Gastroesophageal sphincter (tissue), 4 donors: ENCODE measurements at places on chromosomes 4 and X.

GRCh38 chr4:74536557-74536956 lies 91.6 kb downstream of the AREG start:
- no peak for ATAC-seq
- H3K36me3 ChIP-seq: no peaks in the 10 kb centered on the region
- H3K27ac ChIP-seq: no peak overlapping the region
- no peaks in the 10 kb centered on the region for H3K27me3 ChIP-seq
- no peak overlapping the region for H3K4me3 ChIP-seq
- H3K4me1 ChIP-seq: no peaks in the 10 kb centered on the region

DNA sequence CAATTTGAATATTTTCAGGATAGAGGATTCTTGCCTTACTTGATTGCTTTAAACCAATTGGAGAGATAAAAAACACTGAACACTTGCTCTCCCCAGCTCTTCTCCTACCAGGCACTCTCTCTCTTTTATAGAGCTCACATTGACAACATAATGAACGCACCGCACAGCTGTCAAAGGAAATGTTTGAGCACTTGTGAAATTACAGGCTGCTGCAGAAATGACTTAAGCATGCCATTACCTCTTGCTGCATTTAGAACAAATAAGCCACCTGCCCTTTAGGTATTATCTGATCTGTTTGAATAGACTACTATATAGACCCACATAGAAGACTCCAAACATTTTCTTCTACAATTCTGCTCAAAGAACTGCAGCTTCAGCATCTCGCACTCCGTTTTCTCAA lies 227.7 kb downstream of the C4orf33 start:
- no peaks in the 10 kb centered on the region for H3K4me1 ChIP-seq
- no peak for ATAC-seq
- no peaks in the 10 kb centered on the region for H3K36me3 ChIP-seq
- H3K4me3 ChIP-seq: no peak overlapping the region
- H3K27ac ChIP-seq: no peak overlapping the region
- no peaks in the 10 kb centered on the region for H3K27me3 ChIP-seq

GRCh38 chrX:107845625-107846024 lies 20.0 kb downstream of the MID2 start:
- H3K36me3 ChIP-seq: peaks cover 12% of the 10 kb centered on the region
- no peak overlapping the region for H3K4me3 ChIP-seq
- no peaks in the 10 kb centered on the region for H3K27me3 ChIP-seq
- no peaks in the 10 kb centered on the region for H3K4me1 ChIP-seq
- ATAC-seq: no peak
- H3K27ac ChIP-seq: no peak overlapping the region

DNA sequence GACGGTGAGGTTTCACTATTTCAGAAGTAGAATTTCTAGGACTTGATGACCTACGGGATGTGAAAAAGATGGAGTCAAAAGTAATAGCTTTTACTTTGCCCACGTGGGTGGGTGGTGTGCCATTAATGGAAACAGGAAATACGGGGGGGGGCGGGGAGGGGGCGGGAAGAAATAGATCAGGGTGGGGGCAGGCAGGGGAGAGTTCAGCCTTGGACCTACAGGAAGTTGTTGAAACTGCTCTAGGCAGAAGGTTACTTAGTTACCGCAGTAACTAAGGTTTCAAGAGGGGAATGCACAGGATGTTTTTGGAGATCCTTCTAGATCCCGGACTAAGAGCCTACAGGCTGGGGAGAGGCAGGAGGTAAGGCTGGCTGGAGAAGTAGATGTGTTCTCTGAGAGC lies 3.6 kb upstream of the FHL1 start:
- no peak for ATAC-seq
- H3K27ac ChIP-seq: no peak overlapping the region
- H3K4me1 ChIP-seq: no peaks in the 10 kb centered on the region
- H3K27me3 ChIP-seq: no peaks in the 10 kb centered on the region

GRCh38 chr4:101833480-101833879 lies 43.0 kb downstream of the BANK1 start:
- H3K4me3 ChIP-seq: no peak overlapping the region
- ATAC-seq: no peak
- H3K4me1 ChIP-seq: no peaks in the 10 kb centered on the region
- no peak overlapping the region for H3K27ac ChIP-seq
